ENCODE measurements at places on chromosomes 6 and 20.

DNA sequence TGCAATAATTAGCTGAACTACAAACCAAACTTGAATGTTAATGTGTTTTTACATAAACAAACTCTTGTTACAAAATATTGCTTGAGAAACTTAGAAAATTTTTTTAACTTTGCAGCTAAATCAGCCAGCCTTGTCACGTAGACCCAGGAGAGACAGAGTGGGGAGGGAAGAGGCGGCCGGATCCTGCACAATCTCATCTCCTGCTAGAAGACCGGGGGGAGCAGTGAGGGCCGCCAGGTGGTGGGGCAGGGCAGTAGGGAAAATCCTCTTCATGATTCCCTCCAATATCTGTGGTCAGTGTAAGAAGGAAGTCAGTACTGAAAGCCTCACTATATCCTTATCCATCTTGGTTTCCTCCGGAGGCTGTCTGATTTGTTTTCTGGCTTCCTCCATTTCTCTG lies 193.3 kb downstream of the PACRG start:
- DNase-seq, result no peak

- DNase-seq, result no peak
These were observed 347.6 kb downstream of the TPBG start for GRCh38 chr6:82711105-82711827.

DNA sequence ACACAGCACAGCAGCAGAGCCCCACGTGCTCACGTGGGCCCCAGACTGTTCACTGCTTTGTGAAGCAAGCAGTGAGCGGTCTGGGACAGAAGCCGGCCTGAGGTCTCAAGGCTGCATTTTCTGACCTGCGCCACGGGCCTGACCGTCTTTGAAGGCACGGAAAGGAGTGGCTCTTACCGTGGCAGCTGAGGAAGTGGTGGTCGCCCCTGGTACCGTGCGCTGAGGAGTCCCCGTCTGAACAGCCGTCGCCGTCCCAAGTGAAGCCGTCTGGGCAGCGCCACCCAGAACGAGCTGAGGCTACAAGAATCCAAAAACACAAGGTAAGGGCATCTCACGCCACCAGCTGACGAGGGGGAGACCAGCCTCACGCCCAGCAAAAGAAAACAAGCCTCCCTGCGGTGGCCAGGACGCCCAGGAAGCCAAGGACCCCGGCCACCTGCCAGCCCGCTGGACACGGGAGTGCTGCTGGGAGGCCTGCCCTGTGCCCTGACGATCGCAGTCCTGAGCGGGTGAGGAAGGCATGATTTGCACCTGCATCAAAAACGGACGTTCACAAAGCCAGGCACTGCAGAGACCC lies 55.7 kb downstream of the TAF4 start:
- no peak for DNase-seq

DNA sequence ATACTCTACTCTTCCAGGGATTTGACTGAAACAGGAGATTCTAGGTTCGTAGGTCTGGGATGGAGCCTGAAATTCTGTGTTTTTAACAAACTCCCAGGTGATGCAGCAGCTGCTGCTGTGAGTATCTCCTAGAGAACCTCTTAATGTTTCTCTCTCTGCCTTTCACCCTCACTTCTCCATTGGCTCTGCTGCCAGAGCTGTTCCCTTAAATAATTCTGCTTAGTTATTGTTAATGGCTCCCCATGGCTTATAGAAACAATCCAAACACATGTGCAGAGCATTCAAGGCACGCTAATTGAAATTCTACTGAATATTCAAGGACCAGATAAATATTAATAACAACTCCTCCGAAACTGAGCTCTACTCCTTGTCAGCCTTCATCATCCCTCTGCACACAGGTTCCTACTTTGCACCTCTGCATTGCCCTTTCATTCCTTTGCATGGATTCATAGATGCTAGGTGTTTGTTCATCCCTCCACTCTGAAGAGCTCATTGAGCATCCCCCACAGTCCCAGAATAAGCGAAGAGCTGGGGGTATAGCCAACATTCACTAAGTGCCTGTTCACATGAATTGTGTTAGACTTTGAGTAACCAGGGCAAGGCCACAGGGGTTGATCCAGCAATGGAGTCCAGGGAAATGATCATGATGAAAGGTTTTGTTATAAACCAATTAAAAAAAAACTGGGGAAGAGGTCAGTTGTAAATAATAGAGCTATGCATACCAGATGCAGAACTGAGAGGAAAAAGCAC lies 488.4 kb upstream of the JAG1 start:
- DNase-seq, result no peak

DNA sequence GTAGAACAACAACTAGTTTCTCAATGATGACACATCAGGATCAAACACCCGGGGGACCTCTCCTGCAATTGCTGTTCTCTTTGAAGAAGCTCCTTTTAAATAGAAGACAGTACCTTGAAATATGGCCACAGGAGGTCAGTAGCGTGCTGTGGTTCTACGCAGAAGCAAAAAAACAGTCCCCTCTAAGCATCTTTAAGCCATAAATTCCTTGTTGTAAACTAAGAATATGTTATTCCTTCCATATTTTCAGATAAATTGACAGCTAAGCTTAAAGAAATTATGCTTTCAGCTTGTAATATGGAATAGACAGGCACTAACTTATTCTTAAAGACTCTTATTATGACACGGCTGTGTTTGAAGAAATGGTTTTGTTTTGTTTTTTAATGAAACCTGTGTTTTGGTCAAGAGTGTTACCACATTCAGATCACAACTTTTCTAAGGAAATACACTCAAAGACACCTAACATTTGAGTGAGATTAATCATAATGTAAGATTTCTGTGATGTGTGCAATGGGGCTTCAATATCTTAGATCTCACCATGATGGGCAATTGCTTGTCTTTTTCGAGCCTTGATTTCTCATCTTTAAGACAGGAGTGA lies 49.7 kb upstream of the IL20RA start:
- DNase-seq, result peak; percentile 57
